Activated CD4-positive, alpha-beta T cell treated with anti-CD3 and anti-CD28 coated beads, Interleukin-2, amount 10 ng/mL, durations not matched to agents 24 days and 14 days (primary cell): ENCODE measurements at places on chromosomes 2 and 18.

DNA sequence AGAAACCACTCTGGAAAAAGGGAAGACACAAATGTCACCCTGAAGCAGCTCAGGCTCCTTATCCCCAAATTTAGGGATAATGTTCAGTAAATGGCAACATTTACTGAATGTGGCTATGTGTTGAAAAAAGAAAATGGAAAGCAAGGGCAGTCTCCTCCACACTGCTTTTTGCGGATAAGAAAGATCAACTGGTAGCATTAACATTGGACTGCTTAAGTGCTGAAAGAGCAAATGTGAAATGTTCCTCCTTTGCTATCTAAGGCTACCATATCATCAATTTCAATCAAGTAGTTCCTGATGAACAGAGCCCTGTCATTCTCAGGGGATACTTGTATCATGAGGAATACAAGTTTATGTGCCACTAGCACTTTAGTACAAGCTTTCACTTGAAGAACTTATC lies 12.5 kb downstream of the FBXO11 start:
- no peak for DNase-seq

GRCh38 chr18:635171-635570 lies 22.3 kb upstream of the TYMS start:
- no peak for DNase-seq

DNA sequence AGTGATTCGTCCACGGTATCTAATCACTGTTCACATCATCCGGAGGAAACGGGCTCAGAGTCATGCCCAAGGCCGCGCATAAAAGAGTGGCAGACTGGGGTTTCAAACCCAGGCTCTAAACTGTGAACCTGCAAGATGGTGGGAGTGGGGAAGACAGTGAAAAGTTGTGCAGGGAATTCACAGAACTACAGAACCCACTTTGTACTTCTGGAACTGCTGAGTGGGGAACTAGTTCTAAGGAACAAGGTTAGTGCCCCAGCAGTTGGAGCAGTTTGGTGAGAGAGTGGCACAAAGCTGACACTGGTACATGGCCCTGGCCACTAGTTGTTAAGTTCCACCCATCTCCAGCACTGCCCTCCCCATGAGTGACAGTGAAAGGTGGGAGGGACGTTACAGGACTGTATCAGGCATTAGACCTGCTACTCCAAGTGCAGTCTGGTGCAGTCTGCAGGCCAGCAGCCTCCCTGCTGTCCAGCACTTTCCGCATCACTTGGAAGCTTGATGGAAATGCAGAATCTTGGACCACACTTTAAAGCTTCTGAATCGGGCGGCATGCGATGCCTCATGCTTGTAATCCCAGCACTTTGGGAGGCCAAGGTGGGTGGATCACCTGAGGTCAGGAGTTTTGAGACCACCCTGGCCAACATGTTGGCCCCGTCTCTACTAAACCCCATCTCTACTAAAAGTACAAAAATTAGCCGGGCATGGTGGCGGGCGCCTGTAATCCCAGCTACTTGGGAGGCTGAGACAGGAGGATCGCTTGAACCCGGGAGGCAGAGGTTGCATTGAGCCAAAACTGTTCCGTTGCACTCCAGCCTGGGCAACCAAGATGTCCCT lies 47.3 kb downstream of the C2orf42 start:
- peak; percentile 84 for DNase-seq

GRCh38 chr2:136422512-136422911 lies 304.6 kb upstream of the CXCR4 start:
- DNase-seq = no peak

GRCh38 chr2:10407841-10408648 lies 40.1 kb downstream of the ODC1 start:
- peak; percentile 86 for DNase-seq
